NCI-H748 treated with DMSO at 0.1 percent for 48 hours (cell line): ENCODE measurements at places on chromosomes 11 and 22.

- no peak for DNase-seq
Observed at GRCh38 chr11:74721479-74721835, 9.8 kb downstream of the CHRDL2 start.

- no peak for DNase-seq
Observed at GRCh38 chr11:58745705-58746364, 14.1 kb upstream of the GLYAT start.

DNA sequence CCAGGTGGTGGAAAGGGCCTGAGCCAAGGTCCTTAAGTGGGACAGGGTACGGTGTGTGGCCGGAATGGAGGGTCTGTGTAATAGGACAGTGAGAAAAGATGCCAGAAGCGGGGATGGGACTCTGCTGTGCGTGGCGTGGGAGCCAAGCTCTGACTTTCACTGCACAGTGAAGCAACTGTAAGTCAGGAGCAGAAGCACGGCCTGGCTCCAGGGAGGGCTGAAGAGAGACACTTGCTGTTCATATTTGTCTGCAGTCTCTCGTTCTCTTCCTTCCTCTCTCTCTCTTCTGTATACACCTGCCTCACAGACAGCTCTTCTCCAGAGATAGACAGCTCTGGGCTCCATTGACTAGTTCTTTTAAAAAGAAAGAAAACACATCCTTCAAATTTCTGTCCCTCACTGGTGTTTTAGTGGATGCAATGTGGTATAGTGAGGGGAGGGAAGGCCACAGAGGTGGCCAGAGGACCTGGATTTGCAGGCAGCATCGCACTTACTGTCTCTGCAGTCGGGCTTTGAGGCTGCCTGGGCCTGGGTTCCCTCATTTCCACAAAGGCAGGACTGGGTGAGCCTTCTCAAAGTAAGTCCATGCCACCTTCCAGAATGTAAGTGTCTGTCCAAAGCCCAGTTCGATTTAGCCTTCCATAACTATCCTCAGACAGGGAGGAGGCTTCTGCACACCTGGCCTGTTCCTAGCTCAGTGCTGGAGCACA is 2.1 kb downstream of the IL17RA start:
- DNase-seq: no peak

DNA sequence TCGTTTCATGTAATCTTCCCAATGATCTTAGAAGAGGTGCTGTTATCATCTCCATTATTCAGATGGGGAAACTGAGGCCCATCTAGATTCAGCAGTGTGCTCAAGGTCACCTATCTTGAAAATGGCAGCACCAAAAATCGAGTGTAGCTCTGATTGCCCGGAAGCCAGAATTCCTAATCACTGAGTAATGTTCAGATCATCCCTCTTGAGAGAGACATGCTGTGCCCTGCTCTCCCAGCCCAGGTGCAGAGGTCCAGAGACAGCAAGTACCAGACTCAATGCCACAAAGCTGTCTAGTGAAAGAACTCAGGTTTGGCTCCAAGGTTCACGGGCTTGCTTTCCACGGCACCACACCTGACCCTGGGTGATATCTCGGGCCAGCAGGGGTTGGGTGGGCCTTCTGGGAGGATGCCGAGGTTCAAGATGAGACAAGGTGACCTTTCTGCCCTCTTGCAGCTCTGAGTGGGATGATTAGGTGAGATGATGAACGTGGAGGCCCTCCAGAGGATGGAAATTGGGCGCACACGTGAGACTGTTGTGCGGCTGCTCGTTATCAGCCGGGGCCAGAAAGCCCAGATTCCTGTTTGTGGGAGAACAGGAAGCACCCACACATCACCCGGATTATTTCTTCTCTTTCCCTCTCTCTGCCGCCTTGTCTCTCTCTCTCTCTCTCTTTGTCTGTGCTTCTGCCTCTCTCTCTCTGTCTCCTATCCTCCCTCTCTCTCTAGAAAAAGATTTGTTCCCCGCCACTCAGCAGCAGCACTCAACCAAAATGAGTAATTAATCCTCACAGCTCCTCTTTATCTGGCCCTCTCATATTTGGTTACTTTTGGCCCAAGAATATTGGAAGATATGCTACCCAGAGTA is 19.0 kb upstream of the RASD2 start:
- no peak for DNase-seq

GRCh38 chr22:36505998-36506635 is 723 bp downstream of the FOXRED2 start:
- DNase-seq: no peak

DNA sequence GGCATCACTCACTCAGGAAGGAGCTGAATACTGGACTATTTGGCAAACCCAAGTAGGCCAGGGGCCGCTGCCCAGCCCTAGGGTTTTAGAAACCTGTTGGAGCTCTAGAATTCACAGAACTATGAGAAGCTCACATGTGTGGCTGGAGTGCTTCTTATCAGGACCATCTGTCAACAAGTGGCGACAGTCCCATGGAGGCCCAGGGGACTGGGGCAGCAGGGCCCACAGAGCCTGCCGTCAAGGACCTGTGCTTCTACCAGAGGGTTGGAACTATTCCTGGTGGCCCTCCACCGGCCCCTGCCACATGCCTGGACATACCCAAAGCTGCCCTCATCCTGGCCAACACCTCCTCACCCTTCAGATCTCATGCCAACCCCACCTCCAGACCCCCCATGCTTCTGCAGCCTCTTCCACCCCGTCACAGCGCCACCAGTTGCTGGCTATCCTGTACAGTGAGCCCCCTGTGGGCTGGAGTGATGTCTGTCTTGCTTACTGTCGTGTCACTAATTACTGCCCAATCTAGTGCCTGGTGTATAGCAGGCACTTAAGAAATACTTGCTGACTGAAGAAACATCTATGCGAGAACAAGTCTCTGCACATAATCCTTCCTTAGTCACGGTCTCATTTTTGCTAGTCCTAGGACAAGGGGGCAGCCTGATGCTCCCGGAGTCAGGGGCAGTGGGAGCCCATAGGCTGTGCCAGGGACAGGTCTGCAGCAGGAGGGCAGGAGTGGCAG is 27.2 kb upstream of the RASL10A start:
- no peak for DNase-seq

GRCh38 chr22:33129621-33130020 is 71.4 kb upstream of the SYN3 start:
- no peak for DNase-seq

GRCh38 chr11:103050351-103050750 is 41.6 kb downstream of the DCUN1D5 start:
- no peak for DNase-seq

GRCh38 chr11:27679136-27680015 is 20.9 kb downstream of the BDNF start:
- DNase-seq: no peak

DNA sequence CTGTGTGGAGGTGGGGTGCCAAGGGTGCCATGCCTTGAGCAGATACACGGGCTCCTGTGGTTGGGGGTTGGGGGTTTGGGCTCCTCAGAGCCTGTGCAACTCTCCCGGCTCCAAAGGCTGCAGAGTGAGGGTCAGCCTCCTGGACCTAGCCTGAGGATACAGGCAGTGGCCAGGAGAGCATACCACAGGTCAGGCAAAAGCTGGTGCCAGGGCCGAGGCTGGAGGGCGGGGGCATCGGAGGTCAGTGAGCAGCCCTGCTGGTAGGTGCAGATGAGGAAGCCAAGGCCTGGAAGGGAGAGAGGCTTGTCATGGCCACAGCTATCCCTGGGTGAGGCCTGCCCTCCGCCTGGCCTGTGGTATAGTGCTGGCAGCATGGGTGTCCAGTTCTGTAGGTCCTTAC is 25.6 kb upstream of the DGCR8 start:
- DNase-seq: no peak

DNA sequence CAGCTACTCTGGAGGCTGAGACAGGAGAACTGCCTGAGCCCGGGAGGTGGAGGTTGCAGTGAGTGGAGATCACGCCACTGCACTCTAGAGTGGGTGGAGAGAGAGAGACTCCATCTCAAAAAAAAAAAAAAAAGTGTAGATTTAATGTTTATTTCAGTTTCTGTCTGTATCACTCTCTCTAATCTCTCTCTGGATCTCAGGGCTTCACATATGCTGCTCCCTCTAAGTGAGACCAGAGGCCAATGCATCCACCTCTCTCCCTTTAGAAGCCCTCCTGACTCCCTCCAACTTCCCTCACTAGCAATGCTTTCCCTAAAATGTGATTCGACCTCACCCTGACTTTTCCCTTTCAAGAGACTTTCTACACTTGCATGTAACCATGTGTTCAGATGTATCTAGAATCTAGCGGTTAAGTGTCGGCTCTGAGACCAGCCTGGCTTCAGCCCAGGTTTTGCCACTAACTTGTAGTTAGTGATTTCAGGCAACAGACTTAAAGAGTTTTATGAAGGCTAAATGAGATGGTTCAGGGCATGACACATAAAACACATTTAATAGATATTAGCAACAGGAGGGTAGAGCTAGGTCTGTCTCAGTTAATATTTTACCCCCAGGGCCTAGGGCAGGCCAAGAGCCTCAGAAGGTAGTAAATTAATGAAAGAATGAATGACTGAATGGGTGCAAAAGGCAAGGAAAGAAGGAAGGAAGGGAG is 364.3 kb downstream of the LARGE1 start:
- DNase-seq: no peak

DNA sequence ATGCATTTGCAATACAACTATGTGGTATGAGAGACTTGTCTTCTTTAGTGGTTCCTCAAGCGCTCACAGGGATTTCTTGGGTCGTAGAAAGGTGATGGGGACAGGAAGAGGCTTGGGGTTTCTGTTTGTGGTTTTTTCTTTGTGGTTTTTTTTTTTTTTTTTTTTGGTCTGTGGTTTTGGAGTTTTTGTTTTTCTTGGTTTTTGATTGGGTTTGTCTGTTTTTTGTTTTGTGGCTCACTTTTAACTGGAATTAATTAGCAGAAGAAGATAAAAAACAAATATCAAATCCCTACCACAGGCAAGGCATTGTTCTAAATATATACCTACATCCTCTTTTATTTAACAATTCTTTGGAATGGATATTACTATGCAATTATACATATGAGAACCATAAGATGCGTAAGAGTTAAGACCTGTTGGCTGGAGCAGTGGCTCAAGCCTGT is 5.5 kb downstream of the TTC28 start:
- no peak for DNase-seq

- DNase-seq: no peak
Observed at GRCh38 chr11:116953530-116954285, 116.3 kb upstream of the APOA1 start.

- DNase-seq: no peak
Observed at GRCh38 chr11:111908639-111909305, 2.8 kb downstream of the CRYAB start.

GRCh38 chr11:8087185-8087584 is 6.2 kb downstream of the TUB start:
- DNase-seq: no peak

DNA sequence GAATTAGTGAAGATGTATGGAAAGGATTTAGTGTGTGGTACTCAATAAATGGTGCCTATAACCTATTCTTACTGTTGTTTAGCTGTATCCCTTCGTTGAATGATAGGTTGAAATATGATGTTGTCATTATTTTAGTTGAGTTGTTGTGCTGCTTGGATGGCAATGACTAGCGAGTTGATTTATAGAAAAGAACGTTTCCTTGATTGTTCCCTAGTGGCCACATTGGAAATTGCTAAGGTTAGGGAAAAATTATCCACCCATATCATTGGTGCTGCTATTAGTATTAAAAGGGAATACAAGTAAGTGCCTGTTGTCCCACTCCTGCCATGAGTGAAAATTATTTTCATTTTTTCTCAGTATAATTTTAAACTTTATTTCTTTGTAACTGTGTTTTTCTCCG is 14.5 kb downstream of the EMSY start:
- no peak for DNase-seq

- DNase-seq: no peak
Observed at GRCh38 chr11:11472106-11472505, 119.1 kb upstream of the CSNK2A3 start.

DNA sequence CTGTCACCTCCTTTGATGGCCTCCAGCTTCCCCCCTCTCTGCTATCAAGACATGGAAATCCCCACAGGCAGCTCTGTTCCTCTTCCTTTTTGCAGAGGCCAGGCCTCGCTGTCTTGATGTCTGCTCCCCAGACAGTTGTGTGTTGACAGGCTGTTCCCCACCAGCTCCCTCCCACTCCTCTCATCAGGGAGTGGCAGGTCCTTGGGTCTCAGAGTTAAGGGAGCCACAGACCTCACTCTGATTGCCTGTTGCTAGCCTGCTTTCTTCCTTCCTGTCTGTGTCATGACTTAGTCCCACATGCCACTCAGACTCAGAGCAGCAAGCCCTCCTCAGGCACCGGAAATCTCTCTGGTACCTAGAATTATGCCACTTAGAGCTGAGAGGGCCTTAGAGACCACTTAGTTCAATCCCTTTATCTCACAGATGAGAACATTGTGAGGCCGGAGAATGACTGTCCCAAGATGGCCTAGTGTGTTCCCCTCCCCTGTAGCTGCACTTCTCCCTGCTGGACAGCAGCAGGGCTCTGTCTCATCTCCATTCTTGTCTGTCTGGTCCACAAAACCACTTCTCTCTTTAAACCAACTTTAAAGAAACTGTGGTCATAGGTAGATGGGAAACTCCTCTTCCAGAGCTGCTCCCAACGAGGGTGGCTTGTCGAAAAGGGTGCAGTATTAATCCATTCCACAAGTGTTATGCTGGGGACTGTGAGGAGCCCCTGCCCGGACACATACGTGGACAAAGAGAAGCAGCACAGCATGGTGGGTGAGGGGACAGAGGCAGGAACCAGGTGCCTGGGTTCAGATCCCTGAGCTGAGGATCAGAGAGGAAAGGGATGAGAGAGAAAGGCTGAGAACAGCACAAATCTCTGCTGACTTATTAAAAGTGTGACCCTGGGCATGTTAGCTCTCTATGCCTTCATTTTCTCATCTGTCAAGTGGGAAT is 4.2 kb downstream of the AMPD3 start:
- DNase-seq: no peak

- no peak for DNase-seq
Observed at GRCh38 chr11:121606354-121606753, 153.6 kb upstream of the SORL1-AS1 start.

- no peak for DNase-seq
Observed at GRCh38 chr11:61793083-61793828, 545 bp downstream of the FEN1 start.

DNA sequence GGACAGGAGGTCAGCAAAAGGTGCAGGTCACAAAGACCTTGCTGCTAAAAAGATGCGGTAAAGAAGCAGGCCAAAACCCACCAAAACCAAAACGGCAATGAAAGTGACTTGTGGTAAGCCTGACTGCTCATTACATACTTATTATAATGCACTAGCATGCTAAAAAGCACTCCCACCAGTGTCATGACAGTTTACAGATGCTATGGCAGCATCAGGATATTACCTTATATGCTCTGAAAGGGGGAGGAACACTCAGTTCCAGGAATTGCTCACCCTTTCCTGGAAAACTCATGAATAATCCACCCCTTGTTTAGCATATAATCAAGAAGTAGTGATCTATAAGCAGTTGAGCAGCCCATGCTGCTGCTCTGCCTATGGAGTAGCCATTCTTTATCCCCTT is 45.2 kb upstream of the SLC5A12 start:
- DNase-seq: no peak

DNA sequence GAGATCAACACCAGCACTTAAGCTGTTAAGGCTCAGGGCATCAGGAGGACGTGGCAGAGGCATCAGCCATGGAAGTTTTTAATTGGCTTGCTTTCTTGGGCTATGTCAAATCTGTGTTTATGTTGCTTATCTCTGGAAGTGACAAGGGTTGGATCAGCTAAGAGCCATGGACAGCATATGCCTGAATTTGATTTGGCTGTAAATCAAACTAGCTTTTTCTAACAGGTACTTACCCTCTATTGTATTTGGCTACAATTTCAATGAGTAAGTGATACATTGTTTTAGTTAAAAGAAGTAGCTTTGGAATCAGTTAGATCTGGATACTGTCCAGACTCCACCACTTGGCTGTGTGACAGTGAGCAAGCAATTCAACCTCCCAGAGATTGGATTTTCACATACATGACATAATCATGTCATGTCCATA is 936.6 kb downstream of the OPCML start:
- no peak for DNase-seq

GRCh38 chr11:86287468-86287796 is 14.6 kb upstream of the HIKESHI start:
- no peak for DNase-seq
